ENCODE measurements at places on chromosomes 6 and 20. TPM values are rescaled to one million over a fixed set of nuclear protein-coding genes. Genes with fewer than 3 reads are reported as not detected.
A peak's percentile ranks its signal among the peaks of the same experiment; 100 is the strongest.

The IL17A gene
- total RNA-seq = 6.2 TPM

DNA sequence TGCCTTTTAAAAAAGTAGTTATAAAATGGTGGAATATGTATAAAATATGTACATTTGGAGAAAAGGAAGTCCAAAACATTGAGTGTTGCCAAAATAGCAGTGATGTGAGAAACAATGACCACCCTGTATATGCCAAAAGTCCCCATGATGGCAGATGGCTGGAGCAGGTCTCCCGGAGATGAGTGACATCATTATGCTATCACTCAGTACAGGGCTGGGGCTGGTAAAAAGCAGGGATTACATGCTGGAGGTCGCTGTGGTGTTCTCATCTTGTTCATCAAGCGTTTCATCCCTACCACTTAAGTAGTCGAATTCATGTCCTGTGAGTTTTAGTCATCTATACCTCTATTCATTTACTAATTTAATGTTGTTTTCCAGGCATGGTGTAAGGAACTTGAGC is 315.3 kb upstream of the SLC35B3 start:
- no peaks in the 10 kb centered on the region for H3K4me1 ChIP-seq
- H3K4me3 ChIP-seq = no peak overlapping the region
- H3K36me3 ChIP-seq = no peaks in the 10 kb centered on the region

DNA sequence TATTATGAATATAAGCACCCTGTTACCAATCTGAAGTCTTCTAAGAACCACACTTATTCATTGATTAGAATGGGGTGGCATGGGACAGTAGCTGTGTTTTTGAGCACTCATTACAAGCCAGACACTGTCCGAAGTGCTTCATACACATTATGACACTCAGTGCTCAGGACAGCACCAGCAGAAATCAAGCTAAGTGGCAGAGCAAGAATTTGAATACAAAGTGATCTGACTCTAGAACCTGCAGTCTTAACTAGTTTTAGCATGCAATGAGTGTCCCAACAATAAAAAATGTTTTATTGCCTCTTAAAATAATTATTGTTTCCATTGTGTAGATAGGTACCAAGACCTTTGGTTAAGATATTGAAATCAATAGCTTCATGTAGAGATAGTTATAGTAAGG is 39.1 kb upstream of the GLP1R start:
- no peak overlapping the region for H3K4me3 ChIP-seq
- no peak overlapping the region for H3K27ac ChIP-seq
- peaks cover 67% of the 10 kb centered on the region for H3K27me3 ChIP-seq
- DNase-seq = no peak
- no peaks in the 10 kb centered on the region for H3K36me3 ChIP-seq

- no peak for DNase-seq
- no peak overlapping the region for H3K27ac ChIP-seq
- no peaks in the 10 kb centered on the region for H3K27me3 ChIP-seq
- H3K4me1 ChIP-seq = no peaks in the 10 kb centered on the region
- no peaks in the 10 kb centered on the region for H3K36me3 ChIP-seq
Observed at GRCh38 chr6:74870403-74870802, 335.4 kb downstream of the COL12A1 start.

GRCh38 chr6:1910621-1911407 is 301.1 kb downstream of the FOXC1 start:
- DNase-seq = no peak
- H3K36me3 ChIP-seq = no peaks in the 10 kb centered on the region
- no peaks in the 10 kb centered on the region for H3K27me3 ChIP-seq
- no peaks in the 10 kb centered on the region for H3K4me1 ChIP-seq
- no peak overlapping the region for H3K27ac ChIP-seq
- H3K4me3 ChIP-seq = no peak overlapping the region

GRCh38 chr6:30453508-30454116 is 35.7 kb upstream of the HLA-E start:
- H3K36me3 ChIP-seq = no peaks in the 10 kb centered on the region
- no peak overlapping the region for H3K27ac ChIP-seq
- H3K4me1 ChIP-seq = peaks cover 30% of the 10 kb centered on the region
- H3K27me3 ChIP-seq = peaks cover 87% of the 10 kb centered on the region
- peak; percentile 81 for DNase-seq
